ENCODE measurements at places on chromosomes 5 and 9.

- DNase-seq: no peak
Observed at GRCh38 chr5:128062172-128062746, 21.3 kb upstream of the SLC12A2 start.

DNA sequence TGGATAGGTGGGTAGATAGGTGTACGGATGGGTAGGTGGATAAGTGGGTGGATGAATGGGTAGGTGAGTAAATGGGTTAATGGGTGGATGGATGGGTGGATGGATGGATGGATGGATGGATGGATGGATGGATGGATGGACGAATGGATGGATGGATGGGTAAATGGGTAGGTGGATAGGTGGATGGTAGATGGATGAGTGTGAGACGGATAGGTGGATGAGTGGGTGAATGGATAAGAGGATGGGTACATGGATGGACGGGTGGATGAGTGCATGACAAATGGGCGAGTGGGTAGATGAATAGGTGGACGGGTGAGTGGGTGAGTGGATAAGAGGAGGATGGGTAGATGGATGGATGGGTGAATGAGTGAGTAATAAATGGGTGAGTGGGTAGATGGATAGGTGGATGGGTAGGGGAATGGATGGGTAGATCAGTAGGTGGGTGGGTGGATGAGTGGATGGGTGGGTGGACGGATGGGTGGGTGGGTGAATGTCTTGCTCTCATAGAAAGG lies 179.2 kb downstream of the FGF18 start:
- DNase-seq: no peak

DNA sequence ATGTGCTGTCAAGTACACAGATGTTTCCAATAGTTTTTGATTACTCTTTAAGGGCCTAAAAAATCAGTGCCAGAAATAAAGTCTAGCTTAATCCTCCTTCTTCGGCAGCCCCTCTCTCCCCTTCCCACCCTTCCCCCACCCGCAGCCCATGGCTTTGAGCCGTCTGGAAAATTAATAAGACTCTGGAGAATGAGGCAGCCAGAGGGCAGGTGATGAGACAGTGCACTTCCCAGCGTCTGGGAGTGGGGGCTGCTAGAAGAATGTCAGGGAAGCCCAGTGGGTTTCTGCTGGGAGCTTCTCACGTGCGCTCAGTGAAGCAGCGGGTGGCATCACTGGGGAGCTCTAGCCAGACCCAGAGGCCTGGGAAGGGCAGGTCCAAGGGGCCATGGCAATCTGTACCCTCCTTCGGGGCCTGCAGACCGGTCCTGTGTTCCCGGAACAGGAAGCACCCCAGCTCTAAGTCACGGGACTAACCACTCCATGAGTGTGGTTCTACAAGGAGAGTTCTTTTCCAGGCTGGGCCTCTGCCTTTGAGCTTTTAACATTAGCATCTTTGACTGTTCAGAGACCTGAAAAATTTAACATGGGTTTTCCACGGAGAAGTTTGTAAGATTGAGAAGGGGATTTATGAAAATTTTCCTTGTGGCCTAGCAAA lies 164.8 kb upstream of the OTULINL start:
- no peak for DNase-seq

DNA sequence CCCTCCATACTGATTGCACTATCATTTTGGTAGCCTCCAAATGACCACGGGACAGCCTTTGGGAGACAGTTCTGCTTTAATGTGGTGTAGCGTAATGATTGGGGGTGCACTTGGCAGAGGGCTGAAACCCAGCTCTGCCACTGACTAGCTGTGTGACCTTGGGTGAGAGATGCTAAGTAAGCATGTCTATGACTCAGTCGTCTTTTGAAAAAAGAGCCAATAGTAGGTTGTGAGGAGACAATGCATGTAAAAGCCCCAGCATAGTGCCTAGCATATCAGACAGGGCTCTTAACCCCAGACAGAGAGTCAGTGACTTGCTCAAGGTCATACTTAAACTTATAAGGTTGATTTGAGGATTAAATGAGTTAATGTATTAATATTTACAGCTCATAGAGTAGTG lies 18.0 kb upstream of the CXCL14 start:
- DNase-seq: no peak
